ENCODE measurements at places on chromosomes 7 and 10.

- no peak for DNase-seq
Measured at GRCh38 chr10:3881622-3882021, 96.6 kb upstream of the KLF6 start.

GRCh38 chr7:128139406-128139805 lies 101.7 kb upstream of the LEP start:
- no peak for DNase-seq

GRCh38 chr7:42143711-42144600 lies 93.1 kb downstream of the GLI3 start:
- DNase-seq, result no peak

- no peak for DNase-seq
Measured at GRCh38 chr7:101216001-101216859, 1.2 kb downstream of the PLOD3 start.

DNA sequence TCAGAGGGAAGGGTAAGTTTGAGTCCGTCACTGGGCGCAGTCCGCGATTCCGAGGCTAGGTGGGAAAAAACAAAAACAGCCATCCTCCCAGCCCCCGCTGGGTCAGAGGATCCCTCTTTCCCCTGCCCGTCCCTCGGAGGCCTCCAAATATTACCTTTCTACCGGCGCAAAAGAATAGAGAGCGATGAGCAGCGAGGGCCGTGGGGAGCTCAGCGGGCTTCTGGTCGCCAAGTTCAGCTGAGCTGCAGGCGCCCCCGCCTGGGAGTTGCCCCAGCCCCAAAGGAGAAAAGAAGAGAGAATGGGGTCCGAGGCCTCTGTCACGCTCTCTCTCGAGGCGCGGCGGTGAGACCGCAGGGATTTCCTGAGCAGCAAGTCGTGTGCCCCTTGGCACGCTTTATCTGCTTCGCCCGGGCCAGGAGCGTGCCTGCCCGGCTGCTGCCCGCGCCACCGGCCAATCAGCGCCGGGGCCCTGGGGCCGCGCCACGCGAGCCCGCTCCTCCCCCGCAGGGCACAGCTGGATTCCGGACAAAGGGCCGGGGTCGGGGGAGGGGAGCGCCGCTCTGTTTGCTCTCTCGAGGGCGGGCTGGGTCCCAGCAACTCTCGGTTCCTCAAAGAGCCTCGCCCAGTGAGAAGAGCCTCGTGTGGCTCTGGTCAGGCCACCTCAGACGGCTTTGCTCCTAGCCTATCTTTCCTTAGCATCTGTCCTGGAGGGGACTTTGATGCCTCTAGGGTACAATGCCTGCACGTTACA lies at the start of gene NEUROG3:
NEUROG3 (minus strand) TSS at position 367 of the 751 bp plus-strand sequence. CDS start 379 bp downstream, outside the sequence.
- no peak for DNase-seq

DNA sequence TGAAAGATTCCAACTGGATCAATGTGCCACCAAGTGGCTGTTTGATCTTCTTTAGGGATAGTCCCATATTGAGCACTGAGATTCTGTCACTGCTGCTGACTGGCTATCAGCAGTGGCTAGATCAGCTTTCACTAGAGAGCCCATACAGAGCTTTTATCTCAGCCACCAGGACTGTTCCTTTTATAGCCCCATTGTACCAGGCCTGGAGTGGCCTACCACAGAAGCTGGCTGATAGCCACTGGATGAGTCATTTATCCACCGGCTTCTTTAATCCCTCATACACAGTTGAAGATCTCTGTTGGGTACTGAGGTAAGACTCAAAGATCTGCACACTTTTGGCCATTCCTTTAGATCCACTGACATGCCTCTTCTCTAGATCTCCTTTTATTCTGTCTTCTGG lies 1101.1 kb downstream of the SORCS3 start:
- no peak for DNase-seq

DNA sequence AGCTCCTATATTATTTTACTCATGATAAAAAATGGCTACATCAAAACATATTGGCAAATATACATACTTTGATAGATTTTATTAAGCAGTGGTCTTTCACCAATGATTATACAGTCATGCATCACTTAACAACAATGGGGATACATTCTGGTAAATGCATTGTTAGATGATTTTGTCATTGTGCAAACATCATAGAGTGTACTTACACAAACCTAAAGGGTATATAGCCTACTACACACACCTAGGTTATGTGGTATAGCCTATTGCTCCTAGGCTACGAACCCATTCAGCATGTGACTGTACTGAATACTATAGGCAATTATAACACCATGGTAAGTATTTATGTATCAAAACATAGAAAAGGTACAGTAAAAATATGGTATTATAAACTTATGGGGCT lies 98.9 kb upstream of the IL6 start:
- no peak for DNase-seq
